Tibial nerve (tissue), 4 donors: ENCODE measurements at places on chromosomes 16 and 17. TPM values are rescaled to one million over a fixed set of nuclear protein-coding genes. Genes with fewer than 3 reads are reported as not detected.

CMTM1 gene
- not detected for total RNA-seq

GPR139 gene
- total RNA-seq, result not detected

MARVELD3 gene
- total RNA-seq, result not detected

CFAP97D1 gene
- total RNA-seq, result not detected

IGFBP4 gene
- total RNA-seq, result 676 TPM

- no peak for DNase-seq
Observed at GRCh38 chr17:20307326-20307910, 159.9 kb downstream of the LGALS9B start.

GRCh38 chr16:53502331-53503269, at the start of gene AKTIP:
TSS of gene AKTIP (minus strand) at chr16:53503209. CDS start at chr16:53500259, 2,950 bp downstream.
- no peak for DNase-seq

GRCh38 chr16:65119901-65120401, 1.9 kb downstream of the CDH11 start:
- DNase-seq, result peak; percentile 39

DNA sequence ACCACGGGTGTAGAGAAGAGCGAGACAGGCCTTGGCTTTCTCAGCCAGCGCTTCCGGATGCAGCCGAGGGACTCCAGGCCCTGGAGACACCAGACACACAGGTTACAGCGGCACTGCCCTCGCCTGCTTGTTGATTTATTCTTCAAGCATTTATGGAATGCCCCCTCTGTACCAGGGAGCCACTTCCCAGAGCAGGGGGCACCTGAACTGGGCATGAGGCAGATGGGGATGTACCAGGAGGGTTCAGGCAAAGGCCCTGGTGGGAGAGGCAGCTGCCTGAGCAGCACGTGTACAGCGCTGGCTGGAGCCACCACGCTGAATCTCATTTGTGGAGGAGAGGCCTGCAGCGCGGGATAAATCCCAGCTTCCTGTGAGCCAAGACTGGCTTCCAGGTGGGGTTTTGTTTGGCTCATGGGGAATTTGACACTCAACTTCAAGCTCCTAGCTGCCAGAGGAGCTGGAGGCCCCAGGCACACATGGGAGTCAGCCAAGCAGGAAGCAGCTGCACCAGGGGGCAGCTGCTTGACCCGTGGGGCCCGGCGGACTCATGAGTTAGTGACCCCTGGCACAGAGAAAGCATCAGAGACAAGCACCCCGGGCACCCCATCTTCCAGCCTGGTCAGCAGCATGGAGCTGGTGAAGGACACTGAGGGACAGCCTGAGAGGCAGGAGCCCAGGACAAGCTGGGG, 59.7 kb downstream of the IL21R start:
- DNase-seq, result no peak

DNA sequence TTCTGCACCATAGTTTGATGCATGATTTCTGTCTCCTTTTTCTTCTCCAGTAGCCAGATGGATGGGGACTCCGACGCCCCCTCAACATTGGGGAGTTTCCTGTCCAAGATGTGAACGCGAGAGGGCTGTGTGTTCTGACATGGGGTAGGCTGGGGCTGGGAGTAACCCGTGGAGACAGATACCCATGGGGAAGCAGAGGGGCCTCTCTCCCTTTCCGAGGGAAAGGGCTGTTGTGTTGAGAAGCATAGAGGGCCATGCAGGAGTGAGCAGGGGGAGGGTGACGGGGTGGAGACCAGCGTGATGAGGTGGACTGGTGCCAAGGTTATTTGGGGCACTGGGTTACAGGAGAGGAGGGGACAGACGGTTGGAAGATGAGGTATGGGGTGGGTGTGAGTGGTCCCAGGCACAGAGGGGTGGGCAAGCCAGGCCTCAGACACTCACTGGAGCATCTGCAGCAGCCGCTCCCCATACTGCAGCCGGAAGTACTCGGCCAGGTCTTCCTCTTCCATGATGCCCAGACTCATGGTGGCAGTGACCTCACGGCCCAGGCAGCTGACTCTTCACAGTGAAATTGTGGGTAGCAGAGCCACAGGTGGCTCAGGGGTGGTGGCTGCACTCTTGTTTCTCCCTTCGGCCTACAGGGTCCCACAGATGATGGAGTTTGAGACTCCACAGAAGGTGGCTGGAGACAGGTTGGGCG, 400 bp downstream of the CCDC42 start:
- DNase-seq, result no peak

DNA sequence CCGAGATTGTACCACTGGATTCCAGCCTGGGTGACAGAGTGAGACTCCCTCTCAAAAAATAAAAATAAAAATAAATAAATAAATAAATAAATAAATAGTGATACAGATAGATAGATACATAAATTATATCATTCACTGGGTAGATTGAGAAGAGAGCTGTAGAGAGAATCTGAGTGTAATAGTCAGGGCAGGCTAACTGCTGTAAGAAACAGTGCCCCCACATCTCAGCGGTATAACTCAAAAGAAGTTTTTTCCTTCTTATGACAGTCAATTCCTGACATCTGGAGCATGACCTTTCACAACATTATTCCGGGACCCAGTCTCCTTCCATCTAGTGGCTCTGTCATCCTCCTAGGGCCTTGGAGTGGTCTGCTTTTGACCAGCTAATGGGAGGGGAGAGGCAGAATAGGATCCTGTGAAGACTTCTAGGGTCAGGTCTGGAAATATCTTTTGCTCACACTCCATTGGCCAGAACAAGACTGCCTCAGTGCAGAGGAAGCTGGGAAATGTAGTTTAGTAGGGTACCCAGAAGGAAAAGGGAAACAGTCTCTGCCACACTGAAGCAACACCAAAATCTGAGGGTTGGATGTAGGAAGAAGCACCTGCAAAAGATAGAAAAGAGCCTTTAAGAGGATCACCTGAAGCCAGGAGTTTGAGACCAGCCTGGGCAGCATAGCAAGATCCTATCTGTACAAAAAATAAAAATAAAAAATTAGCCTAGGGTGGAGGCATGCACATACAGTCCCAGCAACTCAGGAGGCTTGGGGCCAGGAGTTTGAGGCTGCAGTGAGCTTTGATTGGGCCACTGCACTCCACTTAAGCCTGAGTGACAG, 3.0 kb upstream of the QPRT start:
- no peak for DNase-seq

- no peak for DNase-seq
Observed at GRCh38 chr16:75097941-75098901, 18.4 kb downstream of the LDHD start.

GRCh38 chr16:67163999-67164558, 466 bp upstream of the HSF4 start:
- no peak for DNase-seq

GRCh38 chr16:7979448-7980132, 610.7 kb downstream of the TMEM114 start:
- DNase-seq, result no peak

DNA sequence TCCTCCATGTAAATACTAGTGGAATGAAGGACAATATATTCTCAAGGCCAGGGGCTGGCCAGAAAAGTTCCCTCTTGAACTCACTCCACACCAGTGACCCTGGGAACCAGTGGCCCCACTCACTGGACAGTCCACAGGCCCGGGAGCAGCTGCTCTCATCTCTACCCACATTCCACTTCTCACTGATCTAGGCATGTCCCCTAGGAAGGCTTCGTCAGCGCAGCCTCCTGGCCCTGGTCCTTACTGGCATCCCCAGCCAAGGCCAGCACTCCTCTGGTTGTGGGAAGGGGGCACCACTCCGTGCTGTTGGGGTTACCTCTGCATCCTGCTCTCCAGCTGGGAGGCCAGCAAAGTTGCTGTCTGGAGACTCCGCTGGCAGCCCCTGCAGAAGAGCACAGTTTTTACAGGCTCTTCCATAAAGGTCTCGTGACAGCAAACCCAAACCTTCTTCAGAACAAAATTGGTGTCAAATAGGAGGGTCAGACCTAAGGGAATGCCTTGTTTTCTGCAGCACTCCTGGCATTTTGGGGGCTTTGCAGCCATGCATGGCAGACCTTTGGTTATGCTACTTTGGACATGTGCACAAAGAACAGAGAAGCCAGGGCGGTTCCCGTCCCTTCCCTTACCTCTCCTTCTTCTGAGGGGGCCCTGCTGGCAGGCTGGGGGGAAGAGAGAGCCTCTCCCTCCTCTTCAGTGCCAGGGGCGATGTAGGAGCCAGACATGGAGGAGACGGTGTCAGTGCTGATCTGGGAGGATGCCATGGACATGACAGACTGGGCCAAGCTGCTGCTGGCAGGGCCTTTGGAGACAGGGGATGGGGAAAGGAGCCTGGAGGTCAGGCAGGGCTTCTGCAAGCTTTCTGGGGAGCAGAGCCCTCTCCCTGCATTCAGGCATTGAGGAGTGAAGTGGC, 14.1 kb upstream of the FOXJ1 start:
- DNase-seq, result peak; percentile 9

DNA sequence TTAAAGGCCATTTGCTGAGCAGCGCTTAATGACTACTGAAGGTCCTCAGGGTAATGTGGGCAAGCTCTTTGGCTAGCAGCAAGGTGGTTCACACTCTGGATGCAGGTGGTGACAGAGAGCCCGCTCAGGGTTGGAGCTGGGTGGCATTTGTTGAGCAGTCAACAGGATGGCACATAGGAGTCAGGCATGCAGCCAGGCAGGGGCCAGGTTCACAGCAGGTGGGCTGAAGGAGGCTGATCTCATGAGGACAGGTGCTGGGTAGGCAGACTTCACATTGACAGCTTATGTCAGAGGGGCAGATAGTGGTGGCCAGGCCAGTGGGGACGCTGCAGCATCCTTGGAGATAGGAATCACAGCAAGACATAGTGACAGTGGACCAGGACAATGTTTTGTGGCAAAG, 4.5 kb downstream of the KRTAP3-1 start:
- DNase-seq, result no peak

DNA sequence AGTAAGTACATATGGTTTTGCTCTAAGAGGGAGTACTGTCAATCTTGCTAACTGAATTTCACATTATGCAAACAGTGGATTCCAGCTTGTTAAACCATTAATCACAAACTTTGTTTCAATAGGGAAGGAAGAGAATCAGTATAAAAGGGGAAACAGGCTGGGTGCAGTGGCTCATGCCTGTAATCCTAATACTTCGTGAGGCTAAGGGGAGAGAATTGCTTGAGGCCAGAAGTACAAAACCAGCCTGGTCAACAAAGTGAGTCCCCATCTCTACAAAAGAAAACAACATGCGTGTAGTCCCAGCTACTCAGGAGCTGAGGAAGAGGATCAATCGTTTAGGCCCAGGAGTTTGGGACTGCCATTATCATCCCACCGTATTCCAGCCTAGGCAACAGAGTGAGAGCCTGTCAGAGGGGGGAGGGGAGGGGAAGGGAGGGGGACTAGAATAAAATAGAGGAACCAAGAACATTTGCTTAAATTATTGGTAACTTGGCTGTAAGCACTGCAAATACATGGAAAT, 65.7 kb downstream of the FBXL20 start:
- peak; percentile 13 for DNase-seq

- no peak for DNase-seq
Observed at GRCh38 chr17:48462946-48463345, 32.9 kb upstream of the SKAP1 start.

DNA sequence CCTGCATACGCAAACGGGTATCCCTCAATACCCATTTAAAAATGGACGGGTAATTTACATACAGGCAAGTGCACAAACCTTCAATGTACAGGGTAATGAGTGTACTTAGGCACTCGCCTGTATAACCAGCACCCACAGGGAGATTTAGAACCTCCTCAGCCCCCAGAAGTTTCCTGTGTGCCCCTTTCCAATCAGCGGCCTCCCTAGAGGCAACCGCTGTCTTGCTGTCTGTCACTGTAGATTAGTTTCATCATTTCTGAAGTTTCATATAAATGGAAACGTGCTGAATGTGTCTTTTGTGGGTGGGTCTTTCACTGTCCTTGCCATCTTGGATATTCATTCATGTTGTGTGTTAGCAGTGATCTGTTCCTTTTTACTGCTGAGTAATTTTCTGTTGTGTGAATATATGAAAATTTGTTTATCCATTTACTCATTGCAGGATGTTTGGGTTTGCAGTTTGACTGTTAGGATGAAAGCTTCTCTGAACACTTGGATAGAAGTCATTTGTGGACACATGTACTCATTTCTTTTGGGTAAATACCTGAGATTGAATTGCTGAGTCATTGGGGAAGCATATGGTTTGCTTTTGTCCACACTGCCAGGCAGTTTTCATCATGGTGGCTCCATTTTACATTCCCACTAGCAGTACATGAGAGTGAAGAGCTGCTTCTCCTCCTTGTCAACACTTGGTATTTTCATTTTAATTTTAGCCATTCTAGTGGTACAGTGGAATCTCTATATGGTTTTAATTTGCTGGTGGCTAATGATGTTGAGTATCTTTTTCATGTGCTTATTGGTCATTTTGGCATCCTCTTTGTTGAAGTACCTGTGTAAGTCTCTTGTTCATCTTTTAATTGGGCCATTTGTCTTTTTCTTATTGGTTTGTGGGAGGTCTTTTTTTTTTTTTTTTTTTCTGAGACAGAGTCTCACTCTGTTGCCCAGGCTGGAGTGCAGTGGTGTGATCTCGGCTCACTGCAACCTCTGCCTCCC, 2.1 kb upstream of the ADCY7 start:
- DNase-seq, result no peak

- DNase-seq, result no peak
Observed at GRCh38 chr17:48100160-48100559, 1.1 kb downstream of the CBX1 start.

DNA sequence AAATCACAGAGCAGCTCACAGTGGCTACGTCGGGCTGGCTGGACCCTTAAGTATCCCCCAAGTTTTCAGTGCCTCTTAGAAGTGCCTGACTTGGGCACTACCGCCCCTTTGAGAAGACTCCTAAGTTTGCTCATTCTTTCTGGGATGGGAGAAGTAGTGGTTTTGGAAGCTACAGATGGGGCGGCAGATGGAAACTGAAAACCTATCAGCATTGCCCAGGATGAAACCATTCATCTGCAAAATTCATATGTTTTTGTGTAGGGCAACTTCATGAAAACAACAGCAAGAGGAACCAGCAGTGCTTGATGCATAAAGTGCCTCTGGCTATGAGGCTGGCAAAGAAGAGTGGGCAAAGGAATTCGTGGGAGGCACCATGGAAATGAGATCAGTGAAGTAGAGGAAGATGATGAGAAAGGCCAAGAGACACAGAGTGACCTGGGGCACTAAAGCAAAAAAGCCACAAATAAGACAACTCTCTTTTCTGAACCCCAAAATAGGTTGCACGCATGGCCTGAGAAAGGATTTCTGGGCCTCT, 277.1 kb downstream of the XYLT1 start:
- DNase-seq, result no peak

DNA sequence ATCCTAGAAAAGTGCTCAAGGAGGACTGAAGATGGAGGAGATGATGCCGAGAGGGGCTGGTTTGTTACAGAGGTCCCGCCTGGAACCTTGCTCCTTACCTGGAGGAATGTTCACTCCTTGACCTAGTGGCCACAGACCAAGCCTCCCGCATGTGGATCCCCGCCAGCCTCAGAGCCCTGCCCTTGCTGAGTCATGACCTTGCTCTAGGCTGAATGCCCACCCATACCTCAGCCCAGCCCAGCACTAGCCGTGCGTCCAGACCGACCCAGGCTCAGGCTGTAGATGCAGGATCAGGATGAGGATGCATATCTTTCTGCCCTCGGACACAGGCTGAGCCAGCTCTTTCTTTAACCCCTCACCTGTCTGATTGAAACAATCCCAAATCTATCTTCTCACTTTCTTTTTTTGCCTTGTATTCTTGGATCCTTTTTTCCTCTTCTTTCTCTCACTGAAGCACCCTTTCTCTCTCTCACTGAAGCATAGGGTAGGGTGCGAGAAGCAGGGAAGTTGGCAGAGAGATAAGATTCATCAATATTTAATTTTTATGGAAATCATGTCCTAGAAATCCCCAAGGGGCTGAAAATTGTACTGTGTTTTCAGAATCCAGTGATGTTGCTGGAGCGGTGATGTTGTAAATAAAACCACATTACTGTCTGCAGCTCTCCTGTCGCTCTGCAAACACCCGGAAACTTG, 34.9 kb downstream of the WSCD1 start:
- DNase-seq, result no peak
